ENCODE measurements at places on chromosomes 1 and 21.

DNA sequence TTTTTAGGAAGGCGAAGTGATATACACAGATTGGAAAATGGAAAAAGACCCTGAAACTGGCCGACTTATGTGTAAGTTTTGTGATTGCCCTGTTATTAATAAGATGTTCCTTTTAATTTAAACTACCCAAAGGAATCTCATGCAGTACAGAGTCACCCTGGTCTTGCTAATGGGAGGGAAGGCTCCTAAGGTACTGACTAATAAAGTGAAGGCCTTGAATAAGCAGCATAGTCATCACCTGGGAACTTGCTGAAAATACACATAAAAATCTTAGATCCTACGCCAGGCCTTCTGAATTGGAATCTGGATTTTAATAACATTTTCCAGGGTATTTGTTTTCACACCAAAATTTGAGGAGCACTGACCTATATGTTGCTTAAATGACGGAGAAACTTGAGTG lies 73.4 kb upstream of the MCOLN3 start:
- no peak for DNase-seq

DNA sequence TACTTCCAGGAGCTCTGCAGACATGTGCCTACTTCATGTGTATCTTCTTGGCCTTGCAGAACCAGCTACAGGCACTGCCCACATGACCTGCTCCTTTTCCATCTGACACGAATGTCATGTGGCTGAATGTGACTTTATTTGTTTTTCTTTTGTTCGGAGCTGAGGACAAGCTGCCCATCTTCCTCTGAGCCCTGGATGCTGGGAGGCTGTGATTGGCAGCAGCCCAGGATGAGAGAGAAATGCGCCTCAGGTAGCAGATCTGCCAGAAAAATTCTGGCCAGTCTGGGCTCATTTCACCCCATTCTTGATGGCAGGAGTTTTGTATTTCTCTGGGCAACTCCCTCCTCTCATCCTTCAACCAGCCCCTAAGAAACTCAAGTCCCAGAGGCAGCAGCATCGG lies 372.0 kb downstream of the RPS6KC1 start:
- no peak for DNase-seq

- DNase-seq, result no peak
These were observed 20.5 kb upstream of the FRRS1 start for GRCh38 chr1:99786751-99787501.

- no peak for DNase-seq
These were observed 2.4 kb downstream of the CCSAP start for GRCh38 chr1:229340496-229340895.

Measured in Jurkat, Clone E6-1 (cell line).